ENCODE measurements at places on chromosomes 6 and 20.

GRCh38 chr6:152351110-152351509 lies 286.1 kb downstream of the SYNE1 start:
- DNase-seq = no peak

- no peak for DNase-seq
Measured at GRCh38 chr6:137754366-137754765, 112.7 kb upstream of the TNFAIP3 start.

DNA sequence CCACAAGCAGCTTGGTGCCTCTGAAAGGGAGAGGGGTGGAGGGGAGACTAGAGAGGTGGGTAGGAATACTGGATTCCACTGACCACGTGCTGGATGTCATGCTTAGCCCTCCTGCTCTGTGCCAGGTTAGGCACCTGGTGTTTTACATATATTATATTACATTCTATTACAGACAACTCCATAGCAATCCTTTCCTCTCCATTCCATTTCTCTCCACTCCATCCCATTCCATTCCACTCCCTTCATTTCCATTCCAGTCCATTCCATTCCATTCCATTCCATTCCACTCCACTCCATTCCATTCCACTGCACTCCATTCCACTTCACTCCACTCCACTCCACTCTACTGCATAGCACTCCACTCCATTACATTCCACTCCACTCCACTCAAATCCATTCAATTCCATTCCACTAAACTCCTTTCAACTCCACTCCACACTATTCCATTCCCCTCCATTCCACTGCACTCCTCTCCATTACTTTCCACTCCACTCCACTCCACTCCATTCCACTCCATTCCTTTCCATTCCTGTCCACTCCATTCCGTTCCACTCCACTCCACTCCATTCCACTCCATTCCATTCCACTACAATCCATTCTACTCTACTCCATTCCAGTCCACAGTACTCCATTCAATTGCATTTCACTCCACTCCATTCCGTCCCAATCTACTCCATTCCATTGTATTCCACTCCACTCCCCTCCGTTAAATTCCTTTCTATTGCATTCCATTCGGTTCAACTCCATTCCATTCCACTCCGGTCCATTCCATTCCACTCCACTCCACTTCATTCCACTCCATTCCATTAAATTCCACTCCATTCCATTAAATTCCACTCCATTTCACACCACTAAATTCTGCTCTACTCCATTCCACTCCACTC lies 27.2 kb upstream of the DEFB125 start:
- DNase-seq = no peak

GRCh38 chr20:63980317-63980805 lies 571 bp upstream of the PRPF6 start:
- DNase-seq = peak; percentile 90

- no peak for DNase-seq
Measured at GRCh38 chr6:6870921-6871320, 236.8 kb upstream of the RREB1 start.

DNA sequence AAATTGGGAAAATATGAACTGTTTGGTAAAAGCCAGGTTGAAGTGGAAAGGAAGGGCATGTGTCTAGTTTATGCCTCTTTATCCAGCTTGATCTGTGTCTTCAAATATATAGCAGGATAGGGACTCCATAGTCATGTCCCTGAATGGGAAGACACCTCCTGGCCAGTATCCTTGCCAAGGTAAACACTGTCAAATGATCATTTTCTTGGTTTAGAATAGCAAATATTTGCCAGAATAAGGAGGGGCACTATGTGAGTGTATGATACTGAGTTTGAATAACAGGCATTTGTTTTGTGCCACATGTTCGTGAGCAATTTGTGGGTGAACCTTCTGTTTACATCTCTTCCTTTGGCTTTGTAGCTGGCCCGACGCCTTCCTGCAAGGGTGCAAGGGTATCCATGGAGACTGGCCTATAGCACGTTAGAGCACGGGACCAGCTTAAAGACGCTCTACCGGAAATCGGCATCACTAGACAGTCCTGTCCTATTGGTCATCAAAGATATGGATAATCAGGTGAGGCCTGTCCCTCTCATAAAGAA lies 34.2 kb upstream of the HINT3 start:
- DNase-seq = no peak

DNA sequence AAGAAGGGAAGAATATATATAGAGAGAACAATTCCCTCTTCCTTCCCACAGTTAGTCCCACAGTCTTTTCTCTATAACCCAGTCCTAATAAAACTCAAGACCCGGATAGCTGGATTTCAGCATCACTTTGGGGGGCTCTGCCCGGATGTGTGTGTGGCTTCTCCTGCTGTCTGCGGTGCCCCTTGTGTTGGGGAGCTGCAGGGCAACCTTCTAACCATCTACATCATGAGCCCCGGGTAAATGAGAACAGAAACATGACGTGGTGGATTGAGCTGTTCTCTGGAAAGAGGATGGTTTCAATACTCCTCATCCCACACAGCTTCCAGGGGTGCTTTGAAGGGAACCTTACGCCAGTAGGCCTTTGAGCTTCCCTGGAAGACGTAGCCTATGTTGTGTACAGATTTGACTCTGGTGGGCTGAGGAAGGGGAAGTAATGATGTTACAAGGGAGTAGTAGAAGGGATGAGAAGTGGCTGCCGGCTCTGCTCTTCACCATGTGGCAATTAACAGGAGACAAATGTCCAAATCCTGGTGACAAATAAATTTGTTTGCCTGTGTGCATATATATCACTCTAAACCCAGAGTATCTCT lies 13.5 kb upstream of the PRDM1 start:
- no peak for DNase-seq

DNA sequence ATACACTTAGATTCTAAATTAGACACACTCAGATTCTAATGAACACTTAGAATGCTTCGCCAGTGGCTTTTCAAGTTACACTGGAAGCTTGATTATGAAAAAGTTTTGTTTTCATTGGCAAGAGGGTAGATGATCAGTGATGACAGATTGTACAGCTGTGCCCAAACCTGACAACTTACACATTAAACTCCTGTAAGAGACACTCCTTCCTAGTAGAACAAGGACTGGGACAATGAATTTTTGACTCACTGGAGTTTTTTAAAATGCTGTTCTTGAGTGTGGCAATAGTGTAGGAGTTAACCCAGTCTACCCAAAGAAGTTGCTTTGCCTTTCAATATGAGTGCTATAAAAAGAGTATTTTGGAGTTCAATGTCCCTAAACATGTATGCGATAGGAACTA lies 140.8 kb downstream of the SLC16A10 start:
- peak; percentile 46 for DNase-seq

DNA sequence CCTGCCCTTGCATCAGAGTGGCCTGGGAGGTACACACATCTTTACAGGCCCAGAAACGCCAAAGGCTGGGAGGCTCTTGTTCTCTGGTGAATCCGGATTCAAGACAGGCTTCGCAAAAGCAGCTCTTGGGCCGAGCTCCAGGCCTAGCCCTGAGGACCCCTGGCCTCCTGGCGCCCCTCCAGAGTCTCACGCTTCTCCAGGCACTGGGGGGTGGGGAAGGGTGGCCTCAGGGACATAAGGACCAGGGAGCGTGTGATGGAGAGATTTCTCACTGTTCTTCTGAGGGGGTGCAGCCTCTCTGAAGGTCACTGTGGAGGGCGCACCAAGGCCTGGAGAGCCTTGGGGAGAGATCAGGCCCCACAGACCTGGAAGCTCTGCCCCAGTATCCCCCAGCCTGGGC lies 349.2 kb downstream of the ZFAND3 start:
- DNase-seq = no peak

DNA sequence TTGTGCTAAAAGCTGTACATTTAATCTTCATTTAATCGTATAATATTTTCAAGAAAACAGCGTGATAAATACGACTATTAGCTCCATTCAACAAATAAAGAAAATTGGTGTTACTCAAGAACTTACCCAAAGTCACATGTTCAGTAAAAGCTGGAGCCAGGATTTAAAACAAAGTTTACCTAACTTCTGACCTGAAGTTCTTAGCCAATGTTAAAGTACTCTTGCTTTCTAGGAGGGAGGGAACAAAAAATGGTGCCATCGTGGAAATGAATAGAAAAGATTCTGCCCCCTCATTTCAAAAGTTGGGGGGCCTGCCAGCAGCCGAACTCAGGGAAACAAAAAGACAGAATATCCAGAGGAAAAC lies 395.8 kb downstream of the CD109 start:
- no peak for DNase-seq

GRCh38 chr6:79571030-79571367 lies 33.8 kb upstream of the LCA5 start:
- no peak for DNase-seq

DNA sequence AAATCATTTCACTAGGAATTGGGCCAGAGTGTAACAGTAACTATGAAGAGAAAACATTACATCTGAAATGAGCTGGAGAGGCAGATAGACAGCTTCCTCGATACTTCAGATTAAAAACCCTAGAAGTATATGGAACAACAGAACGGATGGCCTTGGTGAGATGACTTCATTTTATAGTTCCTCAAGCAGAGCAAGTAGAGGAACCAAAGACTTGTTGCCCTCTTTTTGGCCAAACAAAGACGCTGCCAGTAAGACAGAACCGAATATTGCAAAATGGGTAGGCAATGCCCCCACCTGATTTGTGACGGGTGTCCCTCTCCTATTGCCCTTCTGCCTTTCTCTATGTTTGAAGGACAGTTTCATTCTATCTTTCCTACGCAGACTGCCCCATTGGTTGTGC lies 53.5 kb downstream of the AGPAT4 start:
- no peak for DNase-seq

- no peak for DNase-seq
Measured at GRCh38 chr20:44901974-44902373, 7.9 kb upstream of the PABPC1L start.

DNA sequence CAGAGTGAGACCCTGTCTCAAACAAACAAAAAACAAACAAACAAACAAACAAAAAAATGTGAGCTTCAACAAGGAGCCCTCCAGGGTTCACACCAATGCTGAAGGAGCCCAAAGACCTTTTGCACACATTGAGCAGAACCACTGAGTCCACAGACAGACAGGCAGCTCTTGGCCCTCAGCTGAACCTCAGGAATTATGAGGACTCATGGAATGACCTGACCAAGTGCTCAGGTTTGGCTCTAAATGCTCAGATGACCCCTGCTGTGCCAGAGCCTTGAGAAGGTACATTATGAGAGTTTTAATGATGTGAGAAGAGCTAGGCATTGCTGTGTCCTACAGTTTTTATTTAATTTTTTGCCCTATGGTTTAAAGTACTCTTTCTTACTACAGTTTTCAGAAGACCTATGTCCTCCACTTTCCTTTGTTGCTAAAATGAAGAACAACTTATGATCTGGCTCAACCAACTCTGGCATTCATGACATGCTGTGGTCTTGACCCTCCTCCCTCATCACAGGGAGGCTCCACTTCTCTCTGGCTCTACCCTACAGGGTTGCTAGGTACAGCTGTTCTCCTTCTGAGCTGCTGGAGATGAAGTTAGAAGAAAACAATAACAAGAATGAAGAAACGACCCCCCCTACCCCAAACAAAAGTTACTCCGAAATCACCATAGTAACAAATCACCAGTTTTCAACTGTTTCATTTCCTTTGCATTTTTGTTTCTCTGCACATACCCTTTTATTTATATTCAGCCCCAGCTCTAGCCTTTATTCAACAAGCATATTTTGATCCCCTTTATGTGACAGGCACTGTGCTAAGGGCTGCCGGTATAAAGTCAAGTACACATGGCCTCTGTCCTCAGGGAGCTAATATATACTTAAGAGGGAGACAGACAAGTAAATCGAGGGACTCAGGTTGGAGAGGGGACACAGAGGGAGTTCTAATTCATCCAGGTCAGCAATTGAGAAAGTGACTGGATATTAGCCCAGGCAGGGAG lies 128.7 kb upstream of the TRAF3IP2 start:
- DNase-seq = no peak

DNA sequence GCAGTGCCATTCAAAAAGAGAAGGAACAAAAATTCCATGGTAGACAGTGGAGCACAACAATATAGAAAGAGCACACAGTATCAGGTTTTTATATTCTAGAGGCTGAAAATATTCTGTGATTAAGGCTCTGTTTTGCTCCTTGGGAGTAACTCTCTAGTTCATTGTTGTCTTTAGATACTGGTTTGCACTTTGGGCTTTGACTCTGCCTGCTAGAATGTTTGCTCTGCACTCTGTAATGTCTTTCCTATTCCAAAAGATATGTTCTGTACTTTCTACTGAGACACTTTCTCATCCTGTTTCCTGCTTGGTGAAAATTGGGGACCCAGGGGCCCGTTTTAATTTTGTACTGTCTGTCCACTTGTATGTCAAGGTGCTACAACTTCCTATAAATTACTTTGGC lies 564.7 kb downstream of the BMP2 start:
- no peak for DNase-seq

DNA sequence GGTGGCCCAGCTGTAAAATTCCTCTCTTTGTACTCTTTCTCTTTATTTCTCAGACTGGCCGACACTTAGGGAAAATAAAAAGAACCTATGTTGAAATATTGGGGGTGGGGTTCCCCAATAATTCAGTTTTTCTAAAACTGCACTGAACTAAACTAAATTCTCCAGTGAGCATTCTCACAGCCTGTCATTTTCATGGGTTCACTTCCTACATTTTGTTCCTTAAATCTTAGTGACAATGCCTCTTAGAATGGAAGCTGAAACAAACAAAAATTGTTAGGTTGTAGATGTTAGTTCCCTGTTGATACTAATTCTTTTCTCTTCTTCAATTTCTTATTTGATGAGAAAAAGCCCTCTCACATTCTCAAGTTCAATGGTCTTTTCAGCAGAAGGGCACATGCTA lies 35.8 kb upstream of the IFNGR1 start:
- no peak for DNase-seq

DNA sequence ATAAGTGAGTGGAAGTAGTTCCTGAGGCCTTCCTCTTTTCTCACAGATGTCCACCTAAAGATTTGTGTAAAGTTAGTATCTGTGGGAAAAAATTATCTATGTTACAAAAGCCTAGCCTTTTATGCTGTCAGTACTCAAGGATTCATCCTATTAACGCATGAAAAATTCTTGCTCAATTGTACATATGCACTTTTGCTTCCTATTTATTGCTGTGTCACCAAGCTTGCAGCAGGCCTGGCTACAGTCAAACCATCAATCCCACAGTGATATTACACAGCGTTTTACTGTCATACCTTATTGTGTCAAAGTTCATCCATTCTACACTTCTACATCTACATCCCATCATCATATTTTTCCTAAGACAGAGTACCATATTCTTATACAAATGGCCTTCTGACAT lies 151.1 kb upstream of the PLN start:
- no peak for DNase-seq
